ENCODE measurements at places on chromosomes 16 and 17.

DNA sequence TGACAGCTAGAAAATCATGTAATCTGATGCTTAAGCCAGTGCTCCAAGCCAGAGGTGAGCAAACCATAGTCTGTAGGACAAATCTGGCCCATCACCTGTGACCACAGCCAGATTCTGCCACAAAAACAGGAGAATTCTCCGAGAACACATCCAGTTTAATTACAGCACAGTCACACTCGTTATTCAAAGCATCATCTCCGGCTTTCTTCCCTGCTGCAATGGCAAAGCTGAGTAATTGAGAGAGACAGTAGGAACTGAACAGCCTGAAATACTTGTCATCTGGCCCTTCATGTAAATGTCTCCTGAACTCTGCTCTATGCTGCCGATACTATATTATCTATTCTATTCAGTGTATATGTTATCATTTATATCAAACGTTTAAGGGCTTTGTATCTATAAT lies 121.4 kb upstream of the FOXF1 start:
- DNase-seq = no peak

DNA sequence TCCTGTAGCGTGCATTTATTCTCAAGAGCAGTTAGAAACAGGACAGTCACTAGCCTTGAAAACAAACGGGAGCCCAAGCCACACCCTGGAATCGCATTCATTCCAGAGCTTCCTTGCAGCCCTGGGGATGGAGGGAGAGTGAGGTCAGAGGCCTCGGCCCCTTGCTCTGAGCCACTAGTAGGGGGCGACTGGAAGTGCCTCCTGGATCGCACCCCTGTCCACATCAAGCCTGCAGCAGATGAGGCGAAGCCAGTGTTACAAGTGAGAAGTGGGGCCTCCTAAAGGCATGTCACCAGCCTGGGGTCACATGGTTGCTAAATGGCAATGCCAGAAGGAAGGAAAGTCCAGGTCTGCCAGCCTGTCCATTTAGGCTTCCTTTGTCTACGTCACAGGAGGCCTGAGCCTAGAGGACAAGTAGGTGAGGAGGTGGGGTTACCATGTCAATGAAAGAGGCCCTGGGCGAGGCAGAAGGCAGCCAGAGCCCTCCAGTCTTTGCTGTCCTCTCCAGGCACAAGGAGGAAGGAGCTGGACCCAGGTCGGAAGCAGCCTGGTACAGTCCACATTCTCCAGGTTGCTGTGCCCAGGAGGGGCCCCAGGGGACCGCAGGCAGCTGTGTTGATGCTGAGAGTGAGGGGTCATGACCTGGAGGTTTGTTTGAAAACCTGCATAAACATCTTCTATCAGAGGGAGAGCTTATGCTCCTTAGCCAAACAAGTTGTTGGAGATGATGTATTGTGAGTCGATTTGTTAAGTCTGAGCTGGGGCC lies 3.0 kb upstream of the RCVRN start:
- no peak for DNase-seq

GRCh38 chr17:42623732-42624596 lies 14.5 kb downstream of the TUBG1 start:
- no peak for DNase-seq

- DNase-seq = no peak
These were observed 975.3 kb upstream of the SOX9 start for GRCh38 chr17:71145486-71145885.

DNA sequence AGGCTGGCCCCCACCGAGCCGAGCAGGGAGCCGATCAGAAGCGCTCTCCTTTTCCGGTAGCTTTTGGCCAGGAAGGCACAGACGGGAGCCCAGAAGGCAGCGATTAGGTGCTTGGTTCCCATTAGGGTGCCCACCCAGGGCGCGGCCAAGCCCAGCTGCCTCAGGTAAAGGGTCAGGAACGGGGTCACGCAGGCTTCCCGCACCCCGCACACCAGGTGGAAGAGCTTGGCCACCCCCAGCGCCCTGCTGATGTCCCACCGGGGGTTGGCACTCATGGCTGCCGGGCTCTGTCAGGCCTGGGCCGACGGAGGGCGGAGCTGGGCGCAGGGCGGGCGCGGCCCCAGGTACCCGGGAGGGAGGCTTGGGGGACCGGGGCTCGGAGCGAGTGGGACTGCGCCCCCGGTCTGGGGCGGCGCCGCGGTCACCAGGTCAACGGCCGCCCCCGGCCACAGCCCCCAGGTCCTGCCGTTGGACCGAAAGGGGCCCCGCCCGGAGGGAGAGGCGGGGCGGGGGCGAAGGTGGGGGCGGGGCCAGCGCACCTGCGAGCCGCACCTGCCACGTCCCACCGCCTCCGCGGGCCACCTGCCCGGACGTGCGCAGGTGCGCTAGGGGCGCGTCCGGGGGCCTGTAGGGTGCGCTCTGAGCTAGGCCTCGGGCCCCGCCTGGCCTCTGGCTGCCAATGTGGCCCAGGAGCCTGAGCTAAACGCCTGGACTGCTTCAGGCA lies at the start of gene MFSD6L:
MFSD6L (minus strand) TSS at position 520 of the 724 bp plus-strand sequence; CDS start at position 275, 245 bp downstream.
- DNase-seq = no peak
